ENCODE measurements at places on chromosomes 16 and 17.

GRCh38 chr17:58278661-58279015 lies 2.1 kb downstream of the MPO start:
- no peak for DNase-seq

GRCh38 chr16:56423584-56424403 lies 1.6 kb downstream of the AMFR start:
- DNase-seq: no peak

GRCh38 chr17:68451670-68452354 lies 5.5 kb downstream of the WIPI1 start:
- DNase-seq: no peak

DNA sequence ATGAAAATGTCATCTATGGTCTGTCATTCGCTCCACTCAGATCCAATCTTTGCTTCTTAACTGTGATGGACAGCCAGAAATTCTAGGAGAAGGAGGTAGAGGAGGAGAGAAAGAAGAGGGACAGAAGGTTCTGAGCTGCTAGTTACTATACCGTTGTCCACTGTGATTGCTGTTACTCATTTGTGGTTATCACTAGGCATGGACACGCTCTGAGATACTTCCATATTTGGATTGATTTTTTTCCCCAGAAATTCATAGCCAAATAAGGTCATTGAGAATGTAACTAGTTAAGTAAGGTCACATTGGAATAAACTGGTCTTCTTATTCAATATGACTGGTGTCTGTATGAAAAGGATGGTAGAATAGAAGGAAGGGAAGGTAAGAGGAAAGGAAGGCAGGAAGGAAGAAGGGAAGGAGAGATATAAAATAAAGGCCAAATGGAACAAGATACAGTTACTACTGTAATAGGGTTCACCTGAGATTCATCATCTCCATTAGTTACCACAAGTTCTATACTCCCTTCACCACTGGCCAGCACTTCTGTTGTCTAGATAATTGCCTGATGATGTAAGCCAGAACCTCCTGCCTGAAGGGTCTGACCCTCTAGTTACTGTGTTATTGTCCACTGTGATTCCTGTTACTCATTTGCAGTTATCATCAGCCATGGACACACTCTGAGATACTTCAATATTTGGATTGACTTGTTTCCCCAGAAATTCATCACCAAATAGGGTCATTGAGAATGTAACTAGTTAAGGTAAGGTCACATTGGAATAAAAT lies 2.9 kb downstream of the KRTAP9-7 start:
- DNase-seq: no peak

- DNase-seq: peak; percentile 95
Measured at GRCh38 chr16:75148311-75149195, at the start of gene ZFP1. ZFP1 (plus strand) TSS chr16:75148524; CDS start chr16:75152952, 4,428 bp downstream.

DNA sequence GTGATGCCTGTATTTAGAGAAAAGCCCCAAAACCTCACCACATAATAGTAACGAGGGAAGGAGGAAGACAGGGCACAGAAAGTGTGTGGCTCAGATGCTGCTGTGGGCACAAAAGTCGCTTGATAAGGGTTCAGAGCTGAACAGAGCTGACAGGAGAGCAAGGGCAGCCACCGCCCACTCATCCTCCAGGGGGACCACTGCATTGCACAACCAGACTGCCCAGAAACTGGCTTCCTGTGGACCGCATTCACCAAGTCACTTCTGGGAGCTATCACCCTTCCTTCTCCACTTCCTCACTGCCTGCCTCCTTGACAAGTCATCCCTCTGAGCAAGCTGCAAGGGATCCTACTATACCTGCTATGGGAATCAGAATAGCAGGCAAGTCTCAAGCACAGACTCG lies 512.4 kb upstream of the CDH11 start:
- DNase-seq: no peak

- no peak for DNase-seq
Measured at GRCh38 chr17:78709119-78709681, 72.9 kb downstream of the CYTH1 start.
